ENCODE measurements at places on chromosomes 2 and 18. TPM values are rescaled to one million over a fixed set of nuclear protein-coding genes. Genes with fewer than 3 reads are reported as not detected.
A peak's percentile ranks its signal among the peaks of the same experiment; 100 is the strongest.

The CEBPZ gene
- 66.5 TPM for total RNA-seq

The ACOXL gene
- total RNA-seq, result not detected

- DNase-seq, result no peak
Observed at GRCh38 chr2:56155188-56155587, 28.6 kb upstream of the CCDC85A start.

The CHN1 gene
- 3.5 TPM for total RNA-seq

The EVA1A gene
- total RNA-seq, result not detected

The DNAJC5G gene
- total RNA-seq, result not detected

The ASB18 gene
- not detected for total RNA-seq

DNA sequence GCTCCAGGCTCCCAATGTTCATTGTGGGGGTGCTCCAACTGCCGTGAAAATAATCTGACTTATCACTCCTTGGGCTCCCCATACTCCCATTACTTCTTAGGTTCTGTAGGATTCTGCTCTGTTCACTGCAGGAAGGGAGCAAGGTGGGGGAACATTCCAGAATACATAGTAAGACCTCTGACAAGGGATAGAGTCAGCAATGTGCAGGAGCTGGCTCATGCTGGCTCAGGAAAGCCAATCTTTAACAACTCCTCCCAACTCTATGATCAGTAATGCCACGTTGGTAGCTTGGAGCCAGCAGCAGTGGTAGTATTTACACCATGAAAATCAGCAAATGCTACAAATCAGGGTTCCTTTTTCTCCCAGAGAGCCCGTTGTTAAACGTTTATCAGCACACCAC is 44.4 kb downstream of the FECH start:
- no peak for DNase-seq

DNA sequence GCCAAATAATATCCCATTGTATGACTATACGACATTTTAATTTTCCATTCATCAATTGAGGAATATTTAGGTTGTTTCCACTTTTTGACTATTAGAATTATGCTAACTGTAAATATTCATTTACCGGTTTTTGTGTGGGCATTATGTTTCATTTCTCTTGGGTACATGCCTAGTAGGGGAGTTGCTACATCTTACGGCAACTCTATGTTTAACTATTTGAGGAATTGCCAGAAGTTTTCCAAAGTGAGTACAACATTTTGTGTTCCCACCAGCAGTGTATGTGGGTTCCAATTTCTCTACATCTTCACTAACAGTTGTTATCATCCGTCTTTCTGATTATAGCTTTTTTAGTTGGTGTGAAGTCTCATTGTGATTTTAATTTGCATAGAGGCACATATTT is 1.6 kb upstream of the KDSR start:
- DNase-seq, result no peak

The CLK1 gene
- total RNA-seq, result 204 TPM

DNA sequence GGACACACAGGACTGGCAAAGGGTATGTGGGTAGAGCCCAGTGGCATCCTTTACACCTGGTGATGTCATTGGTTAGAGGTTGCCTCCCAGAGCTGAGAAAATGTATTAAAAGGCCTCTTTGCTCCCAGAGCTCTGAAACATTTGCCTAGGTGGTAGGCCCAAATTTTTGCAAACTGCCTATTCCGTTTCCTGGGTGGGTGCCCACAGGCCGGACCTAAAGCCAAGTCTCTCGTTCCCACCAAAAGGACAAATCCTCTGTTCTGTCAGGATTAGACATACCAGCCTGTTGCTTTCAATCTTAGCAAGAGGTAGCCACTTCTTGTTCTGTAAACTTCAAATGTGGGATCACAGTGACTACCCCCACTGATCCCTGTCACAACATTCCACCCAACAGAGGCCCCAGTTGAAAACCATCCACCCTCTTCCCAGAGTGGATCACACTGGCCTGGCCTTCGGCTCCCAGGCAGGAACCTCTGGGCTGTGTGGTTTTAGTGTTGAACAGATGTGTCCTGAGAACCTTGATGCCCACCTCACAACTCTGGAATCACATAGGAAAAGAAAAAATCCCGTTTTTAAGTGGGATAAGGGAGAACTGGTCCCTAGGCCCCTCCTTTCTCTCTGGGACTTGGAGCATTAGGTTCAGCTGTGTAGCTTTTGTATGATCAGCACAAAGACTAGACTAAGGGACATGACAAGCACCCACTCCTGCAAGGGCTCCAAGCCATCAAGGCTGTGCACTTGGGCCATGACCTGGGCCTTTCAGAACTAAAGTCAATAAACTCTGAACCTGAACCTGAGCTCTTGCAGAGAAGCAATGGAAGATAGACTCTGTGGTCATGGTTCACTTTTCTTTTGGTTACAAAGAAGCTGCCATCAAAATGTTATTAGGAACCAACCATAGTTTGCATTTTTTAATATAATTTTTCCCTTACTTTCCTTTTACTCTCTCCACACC is 211.3 kb downstream of the CYP26B1 start:
- no peak for DNase-seq

DNA sequence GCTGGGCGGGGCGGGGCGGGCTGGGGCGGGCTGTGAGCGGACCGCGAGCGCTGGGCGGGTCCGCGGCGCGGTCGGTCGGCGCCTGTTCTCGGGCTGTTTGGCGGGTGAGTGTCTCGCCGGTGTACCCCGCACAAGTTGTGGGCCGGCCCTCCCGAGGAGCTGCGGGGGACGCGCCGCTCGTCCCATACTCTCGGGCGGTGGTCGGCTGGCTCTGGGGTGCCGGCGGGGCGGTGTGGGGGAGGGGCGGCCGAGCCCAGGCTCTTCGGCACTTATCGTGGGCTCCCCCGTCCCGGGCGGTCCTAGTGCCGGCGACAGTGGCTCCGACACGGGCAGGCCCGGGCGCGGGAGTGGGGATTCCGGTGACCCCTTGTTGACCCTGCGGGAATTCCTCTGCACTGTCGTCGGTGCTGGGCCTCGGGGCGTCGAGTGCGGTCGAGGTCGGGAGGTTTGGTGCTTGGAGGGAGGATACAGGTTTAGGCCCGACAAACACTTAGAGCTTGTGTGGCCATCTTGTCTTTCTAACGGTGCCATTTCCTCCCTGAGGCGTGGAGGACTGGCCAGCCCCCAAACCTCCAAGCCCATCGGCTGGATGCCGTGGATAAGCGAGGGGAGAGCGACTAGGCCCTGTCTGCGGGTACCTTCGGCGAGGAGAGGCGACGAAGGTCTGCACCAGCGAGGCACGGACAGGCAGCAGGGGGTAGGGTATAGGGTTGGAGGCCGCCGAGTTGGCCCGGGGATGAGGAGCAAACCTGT is at the start of gene SEPTIN2:
SEPTIN2 (plus strand) TSS at position 47 of the 753 bp plus-strand sequence. CDS start 8,308 bp downstream, outside the sequence.
- DNase-seq, result peak; percentile 90

- DNase-seq, result no peak
Observed at GRCh38 chr18:35345950-35346349, 1.7 kb upstream of the ZNF24 start.

- no peak for DNase-seq
Observed at GRCh38 chr18:402129-402528, 98.4 kb downstream of the COLEC12 start.

The ALKAL2 gene
- not detected for total RNA-seq

The MC2R gene
- total RNA-seq, result not detected

GRCh38 chr2:235116885-235117492 is 165.2 kb downstream of the SH3BP4 start:
- DNase-seq, result no peak

DNA sequence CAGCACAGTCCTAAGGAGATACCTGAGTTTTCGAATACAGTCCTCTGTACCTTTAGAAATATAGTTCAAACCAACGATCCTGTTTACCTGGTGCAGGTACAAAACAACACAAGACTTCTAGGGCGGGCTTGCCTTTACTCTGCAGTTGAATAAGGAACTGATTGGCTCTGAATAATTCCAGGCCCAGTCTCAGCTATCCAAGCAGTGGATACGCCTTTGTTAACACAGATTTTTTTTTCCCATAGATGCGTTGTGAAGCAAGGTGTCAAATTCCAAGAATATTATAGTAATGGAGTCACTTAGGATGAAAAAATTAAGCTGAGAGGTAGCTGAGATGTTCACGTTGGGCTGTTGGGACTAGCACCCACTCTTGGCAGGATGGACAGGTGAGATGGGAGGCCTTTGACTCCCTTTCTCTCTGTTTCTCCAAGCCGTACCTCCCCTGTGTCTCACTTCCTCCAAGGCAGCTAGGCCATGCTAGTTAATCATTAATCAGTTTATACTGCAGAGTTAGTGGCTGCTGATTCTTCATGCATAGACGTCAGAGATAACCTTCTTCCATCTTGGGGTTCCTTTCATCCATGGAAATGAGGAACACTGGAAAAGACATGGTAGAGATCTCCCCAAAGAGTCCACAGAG is 380.8 kb upstream of the ACVR2A start:
- no peak for DNase-seq

The HOXD13 gene
- not detected for total RNA-seq

DNA sequence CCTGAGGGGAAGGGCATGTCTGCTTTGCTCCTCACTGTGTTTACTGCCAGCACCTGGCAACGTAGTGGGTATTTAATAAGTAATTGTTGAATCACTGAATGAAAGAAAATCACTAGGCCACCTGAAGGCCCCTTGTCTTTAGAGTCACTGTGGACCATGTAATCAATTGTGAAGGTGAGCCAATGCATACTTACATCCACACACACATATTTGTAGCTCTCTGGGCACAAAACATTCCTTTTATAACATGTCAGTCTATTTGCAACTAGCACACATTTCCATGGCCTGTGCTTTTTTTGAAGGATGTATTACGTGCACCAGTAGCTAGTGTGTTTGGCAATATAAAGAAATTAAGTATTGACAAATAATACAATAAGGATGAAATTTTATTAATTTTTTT is 11.2 kb downstream of the ATP8B1 start:
- DNase-seq, result no peak

The PPM1B gene
- 59.3 TPM for total RNA-seq

DNA sequence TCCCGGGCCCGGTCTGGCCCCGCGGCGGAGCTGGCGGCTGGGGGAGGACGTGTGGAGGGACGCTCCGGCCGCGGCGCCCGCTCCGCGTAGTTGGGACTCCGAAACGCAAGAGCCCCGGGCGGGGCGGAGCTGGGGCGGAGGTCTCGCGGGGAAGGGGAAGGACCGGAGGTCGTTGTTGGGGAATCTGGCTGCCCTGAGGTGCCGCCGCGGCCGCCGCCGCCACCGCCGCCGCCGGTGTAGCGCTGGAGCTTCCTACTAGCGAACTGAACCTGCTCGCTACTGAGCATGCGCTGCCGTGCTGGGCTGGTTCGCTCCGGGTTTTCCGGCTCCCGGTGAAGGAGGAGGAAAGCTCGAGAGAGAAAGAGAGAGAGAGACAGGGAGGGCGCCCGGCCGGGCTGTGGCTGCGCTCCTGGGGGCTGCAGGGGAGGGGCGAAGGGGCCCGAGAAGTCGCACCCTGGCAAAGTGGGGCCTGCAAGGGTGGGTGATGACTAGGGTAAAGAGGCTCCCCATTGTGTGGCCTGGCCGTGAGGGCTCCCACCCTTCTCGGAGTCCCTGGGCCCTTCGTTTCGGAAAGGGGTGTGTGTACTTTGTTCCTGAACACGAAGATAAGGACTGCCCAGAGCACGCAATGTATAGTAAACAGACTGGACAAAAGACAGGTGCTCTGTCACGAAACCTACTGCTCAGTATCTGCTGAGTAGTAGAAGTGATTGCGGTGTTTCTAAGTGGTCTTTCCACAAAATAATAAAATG is at the start of gene SOS1:
SOS1 (minus strand) TSS at position 281 of the 752 bp plus-strand sequence. CDS start 629 bp downstream, outside the sequence.
- peak; percentile 93 for DNase-seq

The EPAS1 gene
- total RNA-seq, result 13.1 TPM

The EIPR1 gene
- total RNA-seq, result 31.0 TPM

The IL1RN gene
- total RNA-seq, result 4.0 TPM

DNA sequence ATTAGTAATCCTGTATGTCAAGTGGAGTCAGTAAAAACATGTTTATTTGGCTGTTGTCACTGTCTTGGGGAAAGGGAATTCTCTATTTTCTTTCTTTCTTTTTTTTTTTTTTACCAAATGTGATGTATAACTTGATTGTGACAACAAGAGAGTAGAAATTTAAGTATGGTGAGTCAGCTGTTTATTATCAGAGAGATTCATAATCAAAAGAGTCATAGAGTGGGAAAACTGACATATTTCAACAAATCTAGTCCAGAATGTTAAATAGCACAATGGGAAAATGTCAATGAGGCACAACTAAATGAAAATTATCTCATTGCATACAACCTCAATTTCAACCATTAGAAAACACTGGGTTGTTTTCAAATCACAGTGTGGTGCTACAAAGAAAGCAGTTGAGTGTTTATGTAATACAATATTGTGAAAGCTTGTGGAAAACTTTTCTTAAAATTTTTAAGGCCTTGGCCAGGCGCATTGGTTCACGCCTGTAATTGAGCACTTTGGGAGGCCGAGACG is 111.9 kb upstream of the DTNA start:
- DNase-seq, result no peak

DNA sequence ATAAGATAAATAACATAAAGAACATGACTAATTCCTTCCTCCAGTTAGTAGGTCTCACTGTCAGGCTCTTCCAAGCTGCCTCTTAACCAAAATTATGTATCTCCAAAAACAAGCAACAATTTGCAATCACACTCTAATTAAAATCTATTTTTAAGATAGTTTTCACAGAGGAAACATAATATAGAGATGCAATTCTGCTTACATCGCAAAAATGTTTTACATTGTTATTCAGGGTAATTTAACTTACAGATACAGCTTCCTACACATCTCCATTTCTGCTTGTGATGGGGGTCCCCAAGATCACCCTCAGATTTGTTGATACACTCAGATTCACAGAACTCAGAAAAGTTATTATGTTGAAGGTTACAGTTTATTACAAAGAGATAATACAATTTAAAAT is 115.5 kb downstream of the DSC3 start:
- DNase-seq, result no peak

DNA sequence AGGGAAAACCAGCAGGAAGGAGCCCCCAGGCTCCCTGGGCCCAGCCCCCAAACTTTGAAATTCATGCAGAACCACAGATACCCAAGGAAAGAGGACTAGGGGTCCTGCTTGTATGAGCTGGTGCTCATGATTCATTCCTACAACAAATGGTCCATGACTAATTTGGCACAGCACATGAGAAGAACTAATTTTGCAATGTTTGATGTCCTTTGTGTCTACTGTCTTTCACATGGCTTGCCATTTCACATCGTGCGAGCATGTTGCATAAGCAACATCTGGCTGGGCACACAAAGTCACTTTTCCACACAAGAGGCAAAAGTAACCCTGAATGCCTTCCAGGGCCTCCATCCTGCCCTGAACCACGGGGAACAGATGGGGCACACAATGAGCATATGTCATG is 149.6 kb upstream of the APCDD1 start:
- no peak for DNase-seq

The FSHR gene
- not detected for total RNA-seq

The CLIP4 gene
- total RNA-seq, result 36.2 TPM

DNA sequence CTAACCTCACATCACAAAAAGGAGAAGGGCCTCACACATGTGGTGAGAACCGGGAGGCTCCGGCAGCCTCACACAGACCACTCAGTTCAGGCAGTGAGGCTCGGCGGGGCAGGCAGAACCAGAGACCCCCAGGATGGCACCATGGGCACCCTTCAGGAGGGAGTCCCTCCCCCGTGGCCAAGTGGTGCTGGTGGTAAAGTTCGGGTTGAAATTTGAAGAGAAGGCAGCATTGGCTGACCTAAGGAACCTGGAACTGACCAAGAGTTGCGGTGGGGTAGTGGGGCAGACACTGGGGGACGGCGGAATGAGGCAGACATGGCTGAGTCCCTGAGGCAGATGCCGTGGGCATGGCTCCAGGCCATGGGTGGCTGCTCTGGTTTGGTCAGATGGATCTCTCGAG is 239.3 kb upstream of the MYT1L start:
- DNase-seq, result no peak

- no peak for DNase-seq
Observed at GRCh38 chr2:108243566-108243965, 3.8 kb downstream of the SULT1C3 start.

GRCh38 chr2:108226564-108226963 is 13.2 kb upstream of the SULT1C3 start:
- DNase-seq, result no peak
